ENCODE measurements at places on chromosomes 1 and 21. TPM values are rescaled to one million over a fixed set of nuclear protein-coding genes. Genes with fewer than 3 reads are reported as not detected.

The SERPINC1 gene
- total RNA-seq: 0.29 TPM

The CYP2J2 gene
- 3.4 TPM for total RNA-seq

DNA sequence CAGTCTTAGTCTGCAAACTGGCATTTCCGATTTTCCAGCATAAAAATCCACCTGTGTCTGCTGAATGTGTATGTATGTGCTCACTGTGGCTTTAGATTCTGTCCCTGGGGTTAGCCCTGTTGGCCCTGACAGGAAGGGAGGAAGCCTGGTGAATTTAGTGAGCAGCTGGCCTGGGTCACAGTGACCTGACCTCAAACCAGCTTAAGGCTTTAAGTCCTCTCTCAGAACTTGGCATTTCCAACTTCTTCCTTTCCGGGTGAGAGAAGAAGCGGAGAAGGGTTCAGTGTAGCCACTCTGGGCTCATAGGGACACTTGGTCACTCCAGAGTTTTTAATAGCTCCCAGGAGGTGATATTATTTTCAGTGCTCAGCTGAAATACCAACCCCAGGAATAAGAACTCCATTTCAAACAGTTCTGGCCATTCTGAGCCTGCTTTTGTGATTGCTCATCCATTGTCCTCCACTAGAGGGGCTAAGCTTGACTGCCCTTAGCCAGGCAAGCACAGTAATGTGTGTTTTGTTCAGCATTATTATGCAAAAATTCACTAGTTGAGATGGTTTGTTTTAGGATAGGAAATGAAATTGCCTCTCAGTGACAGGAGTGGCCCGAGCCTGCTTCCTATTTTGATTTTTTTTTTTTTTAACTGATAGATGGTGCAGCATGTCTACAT lies 2.5 kb upstream of the OLFML3 start:
- peak overlapping the region; percentile 63 for H3K27ac ChIP-seq
- H3K27me3 ChIP-seq: no peaks in the 10 kb centered on the region
- H3K4me3 ChIP-seq: no peak overlapping the region
- H3K36me3 ChIP-seq: peaks cover 26% of the 10 kb centered on the region
- H3K4me1 ChIP-seq: peaks cover 55% of the 10 kb centered on the region

- no peaks in the 10 kb centered on the region for H3K27me3 ChIP-seq
- H3K36me3 ChIP-seq: no peaks in the 10 kb centered on the region
- H3K27ac ChIP-seq: no peak overlapping the region
Measured at GRCh38 chr1:69528376-69528775, 39.3 kb upstream of the LRRC7 start.

GRCh38 chr1:5455056-5455455 lies 537.2 kb downstream of the NPHP4 start:
- H3K27ac ChIP-seq: no peak overlapping the region
- peaks cover 77% of the 10 kb centered on the region for H3K27me3 ChIP-seq
- no peaks in the 10 kb centered on the region for H3K4me1 ChIP-seq
- no peak for DNase-seq

All from left lung (tissue), 14 donors.